ENCODE measurements at places on chromosomes 4 and X.

DNA sequence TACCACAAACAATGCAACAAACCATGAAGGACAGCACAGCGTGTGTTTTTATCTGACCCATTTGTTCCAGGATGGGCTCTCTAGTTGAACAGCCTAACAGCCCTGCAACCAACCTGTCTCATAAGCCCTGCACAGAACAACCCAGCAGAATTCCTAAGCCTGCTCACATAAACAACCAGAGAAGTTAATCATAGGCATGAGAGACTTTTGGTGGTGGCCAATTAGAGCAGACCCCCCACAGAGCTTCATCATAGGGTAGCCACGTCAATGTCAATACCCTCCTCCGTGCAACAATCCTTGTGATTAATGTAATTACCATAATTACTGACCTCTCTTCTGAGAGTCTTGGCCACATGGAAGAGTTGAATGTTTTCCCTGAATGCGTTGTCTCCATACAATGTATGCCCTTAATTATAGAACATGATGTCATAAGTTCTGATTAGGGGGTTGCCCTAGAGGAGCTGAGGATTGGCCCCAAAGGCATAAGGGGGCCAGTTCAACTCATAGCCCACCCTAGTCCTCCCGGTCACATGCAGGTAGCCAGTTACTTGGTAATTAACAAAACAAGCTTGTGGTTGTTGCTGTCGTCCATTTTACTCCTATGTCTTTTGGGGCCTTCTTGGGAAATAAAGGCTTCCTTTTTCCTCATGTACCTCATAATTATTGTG, 92.7 kb downstream of the SYNPO2 start:
- DNase-seq = peak; percentile 74

- no peak for DNase-seq
Measured at GRCh38 chr4:123580981-123581664, 184.5 kb downstream of the SPRY1 start.

DNA sequence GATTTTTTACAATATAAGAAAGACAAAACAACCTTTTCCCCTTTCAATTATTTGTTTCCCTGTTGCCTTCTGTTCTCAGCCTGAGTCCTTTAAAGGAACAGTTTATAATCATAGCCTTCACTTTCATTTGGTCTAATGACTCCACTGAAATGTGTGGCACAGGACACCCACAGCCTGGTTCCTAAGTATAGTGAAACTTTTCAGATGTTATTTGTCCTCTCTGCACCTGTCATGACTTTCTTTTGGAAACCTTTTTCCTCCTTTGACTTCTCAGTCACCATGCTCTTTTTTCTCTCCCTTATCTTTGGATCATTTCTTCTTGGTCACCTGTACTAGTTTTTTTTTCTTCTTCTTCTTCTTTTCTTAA, 237.8 kb upstream of the ANXA3 start:
- DNase-seq = no peak

DNA sequence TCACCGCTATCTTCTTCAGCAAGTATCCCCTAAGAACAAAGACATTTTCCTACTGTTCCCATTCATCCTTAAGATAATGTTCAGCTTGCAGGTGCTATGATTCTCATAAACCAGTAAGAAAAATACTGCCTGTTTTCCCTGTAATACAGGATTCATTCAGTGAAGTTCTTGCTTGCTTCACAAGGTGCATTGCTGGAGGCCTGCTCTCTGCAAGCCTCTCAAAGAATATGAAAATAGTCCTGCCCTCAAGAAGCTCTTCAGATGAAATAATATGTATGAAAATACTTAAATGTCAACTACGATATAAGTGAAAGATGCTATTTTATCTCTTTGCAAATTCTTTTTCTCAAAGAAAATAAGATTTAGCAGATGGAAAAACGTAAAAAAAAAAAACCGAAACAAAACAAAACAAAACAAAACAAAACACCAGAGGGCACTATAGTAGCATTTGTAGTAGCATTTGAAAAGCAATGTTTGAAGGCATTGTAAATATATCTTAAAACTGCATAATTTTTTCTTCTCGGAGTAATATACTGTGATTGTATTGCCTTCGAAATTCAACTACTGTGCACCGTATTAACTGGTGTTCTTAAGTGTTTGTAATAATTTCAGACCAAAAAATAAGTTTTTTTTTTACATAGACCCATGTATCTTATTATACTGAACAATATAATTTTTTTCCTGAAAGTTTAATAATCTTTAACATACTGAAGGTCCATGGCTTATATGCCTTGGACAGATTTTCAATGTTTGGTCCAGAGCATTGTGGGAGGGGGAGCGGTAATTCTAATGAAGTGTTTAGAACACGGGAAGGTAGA, 26.0 kb downstream of the ADH4 start:
- no peak for DNase-seq

GRCh38 chr4:130210864-130211263, 1114.9 kb downstream of the C4orf33 start:
- peak; percentile 28 for DNase-seq

DNA sequence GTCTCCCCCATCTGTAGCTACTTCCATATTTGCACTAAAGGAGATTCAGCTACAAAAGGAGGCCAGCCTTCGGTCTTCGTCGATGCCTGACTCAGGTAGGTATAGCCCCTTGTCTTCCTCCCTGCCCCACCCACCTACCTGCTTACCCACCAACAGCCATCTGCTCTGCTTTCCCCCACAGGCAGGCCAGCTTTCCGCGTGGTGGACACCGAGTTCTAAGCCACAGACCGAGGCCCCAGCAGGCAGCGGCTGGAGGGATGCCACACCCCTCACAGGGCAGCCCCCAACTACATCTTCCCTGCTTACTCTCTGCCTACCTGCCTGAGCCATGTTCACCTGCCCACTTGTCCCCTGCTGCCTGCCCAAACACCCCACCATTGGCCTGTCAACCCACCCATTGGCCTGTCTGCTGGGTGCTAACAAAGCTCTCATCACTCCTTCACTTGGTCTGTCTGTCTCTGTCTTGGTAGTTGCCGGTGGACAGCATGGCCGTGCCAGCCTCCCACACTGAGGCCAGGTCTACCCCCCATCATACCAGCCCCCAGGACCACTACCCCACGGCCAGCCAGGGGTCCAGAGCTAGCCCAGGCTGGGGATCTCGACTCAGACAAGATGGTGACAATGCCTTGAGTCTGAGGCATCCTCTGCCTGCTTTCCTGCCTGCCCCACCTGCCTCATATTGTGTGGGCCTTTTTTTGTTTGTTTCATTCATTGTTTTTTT, 4.1 kb upstream of the USP11 start:
- no peak for DNase-seq

GRCh38 chr4:47071901-47072341, 40.6 kb downstream of the GABRB1 start:
- no peak for DNase-seq

GRCh38 chr4:40720916-40721315, 28.8 kb upstream of the NSUN7 start:
- DNase-seq = no peak

DNA sequence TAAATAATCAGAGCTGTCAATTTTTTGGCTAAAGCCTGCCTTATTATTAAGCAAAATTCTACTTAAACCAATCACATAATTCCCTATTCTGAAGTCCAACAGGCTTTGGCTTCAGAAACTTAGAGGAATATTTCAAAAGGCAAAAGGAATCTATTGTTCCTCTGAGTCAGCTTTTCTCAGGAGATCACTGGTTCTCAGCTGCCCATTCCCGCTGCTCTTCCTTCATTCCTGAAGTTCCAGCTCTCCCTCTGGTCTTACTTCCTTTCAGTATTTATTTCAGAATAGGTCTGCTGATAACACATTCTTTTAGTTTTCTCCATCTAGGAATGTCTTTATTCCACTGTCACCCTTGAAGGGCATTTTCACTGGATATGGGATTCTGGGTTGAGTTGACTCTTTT, 133.7 kb downstream of the SOWAHB start:
- DNase-seq = no peak

DNA sequence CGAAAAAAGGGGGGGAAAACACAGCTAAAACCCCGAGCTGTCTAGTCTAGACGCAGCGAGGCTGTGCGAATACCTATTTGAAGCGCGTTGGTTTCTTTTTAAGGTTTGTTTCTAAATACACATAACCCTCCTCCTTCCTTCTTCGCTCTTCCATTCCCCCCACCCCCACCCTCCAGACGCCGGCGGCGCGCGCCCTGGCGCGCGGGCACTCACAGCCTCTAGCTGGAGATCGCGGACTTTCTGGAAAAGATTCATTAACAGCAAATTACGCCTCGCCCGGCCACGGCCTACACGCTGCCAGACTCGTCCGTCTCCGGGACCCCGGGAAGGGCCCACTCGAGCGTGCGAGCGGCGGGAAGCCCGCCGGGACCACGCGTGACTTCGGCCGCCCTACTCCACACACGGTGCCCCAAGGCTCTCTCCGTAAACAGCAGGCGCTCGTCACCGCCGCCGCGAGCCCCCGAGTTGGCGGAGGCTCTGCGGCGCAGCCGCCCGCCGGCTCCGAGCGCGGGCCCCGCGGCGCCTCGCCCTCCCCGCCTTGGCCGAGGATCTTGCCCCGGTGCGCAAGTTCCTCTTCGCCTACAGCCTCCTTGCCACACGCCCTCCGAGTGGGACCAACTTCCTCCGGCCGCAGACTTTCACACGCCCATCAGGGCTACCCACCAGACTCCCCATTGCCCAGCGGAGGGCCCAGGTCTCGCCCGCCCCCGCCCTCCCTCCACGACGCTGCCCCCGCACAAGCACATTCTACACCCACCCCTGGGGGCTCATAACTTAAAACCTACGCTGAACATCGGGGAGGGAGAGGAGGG, 2.0 kb downstream of the BCOR start:
- DNase-seq = no peak

- no peak for DNase-seq
Measured at GRCh38 chr4:89078300-89078699, 21.3 kb upstream of the FAM13A start.

DNA sequence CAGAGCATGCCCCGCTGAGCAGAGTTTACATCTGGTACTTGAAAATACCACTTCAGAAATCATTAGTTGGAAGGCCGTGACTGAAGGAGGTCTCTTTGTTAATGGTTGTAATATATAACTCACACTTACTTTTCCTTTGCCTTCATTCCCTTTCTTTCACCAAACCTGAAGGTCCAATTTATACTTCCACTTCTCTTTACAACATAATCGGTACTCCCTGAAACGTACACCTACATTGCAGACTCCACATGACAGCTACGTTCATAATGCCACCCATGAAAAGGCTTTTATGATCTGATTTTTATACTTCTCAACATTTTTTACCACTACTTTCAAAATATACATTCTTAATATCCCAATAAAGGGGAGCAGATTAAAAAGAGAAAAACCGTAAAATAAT, 298.7 kb downstream of the C4orf33 start:
- no peak for DNase-seq

GRCh38 chr4:85779165-85779564, 304.2 kb downstream of the ARHGAP24 start:
- DNase-seq = no peak

DNA sequence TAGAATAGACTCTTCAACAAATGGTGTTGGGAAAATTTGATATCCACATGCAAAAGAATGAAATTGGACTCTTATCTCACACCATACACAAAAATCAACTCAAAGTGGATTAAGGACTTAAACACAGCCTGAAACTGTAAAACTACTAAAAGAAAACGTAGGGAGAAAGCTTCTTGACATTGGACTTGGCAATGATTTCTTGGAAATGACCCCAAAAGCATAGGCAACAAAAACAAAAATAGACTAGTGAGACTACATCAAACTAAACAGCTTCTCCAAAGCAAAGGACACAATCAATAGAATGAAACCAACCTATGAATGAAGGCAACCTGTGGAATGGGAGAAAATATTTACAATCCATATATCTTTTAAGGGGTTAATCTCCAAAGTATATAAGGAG, 94.7 kb upstream of the INTU start:
- DNase-seq = no peak

DNA sequence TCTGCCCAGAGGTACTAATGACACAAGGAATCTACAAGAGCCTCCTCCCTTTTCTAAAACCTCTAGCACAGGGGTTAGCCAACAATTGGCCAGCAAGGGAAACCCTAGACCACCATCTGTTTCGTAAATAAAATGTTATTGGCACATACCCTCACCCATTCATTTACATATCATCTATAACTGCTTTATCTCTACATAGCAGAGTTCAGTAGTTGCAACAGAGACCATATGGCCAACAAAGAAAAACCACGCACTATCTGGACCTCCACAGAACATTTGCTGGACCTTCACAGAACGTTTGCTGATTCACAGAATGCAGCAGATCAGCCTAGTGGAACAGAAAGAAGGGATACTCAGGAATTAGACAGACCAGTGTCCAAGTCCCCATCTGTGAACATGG, 9.4 kb downstream of the SLC2A9 start:
- no peak for DNase-seq

- no peak for DNase-seq
Measured at GRCh38 chr4:6352031-6352692, 82.5 kb downstream of the WFS1 start.

DNA sequence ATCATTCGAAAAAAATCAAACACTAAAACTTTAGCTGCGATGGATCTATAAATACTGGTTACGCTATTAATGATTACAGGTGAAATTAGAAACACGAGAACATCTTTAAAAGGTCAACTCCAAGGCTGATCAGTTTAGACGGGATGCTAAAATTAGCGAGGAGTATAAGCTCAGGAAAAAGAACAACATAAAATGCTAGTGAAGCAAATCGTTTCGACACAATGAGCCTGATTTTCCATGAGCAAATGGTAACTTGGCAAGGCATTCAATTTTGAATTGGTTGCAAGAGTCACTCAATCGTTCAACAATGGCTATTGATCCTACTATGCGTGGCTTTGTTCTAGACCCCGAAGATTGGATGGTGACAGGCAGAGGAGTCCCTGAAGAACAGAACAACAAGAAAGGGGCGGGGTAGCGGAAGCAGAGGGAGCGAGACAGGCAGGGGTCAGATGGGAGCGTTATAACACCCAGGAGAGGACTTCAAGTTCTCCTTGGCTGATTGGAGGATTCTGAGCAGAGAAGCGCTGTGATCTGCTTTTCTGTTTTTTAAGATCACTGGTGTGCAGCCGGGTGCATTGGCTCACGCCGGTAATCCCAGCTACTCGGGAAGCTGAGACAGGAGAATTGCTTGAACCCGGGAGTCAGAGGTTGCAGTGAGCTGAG, 146.5 kb downstream of the RBM47 start:
- DNase-seq = no peak

GRCh38 chrX:73847100-73847499, 284.1 kb downstream of the CHIC1 start:
- no peak for DNase-seq

GRCh38 chr4:8373270-8373972, 67.1 kb downstream of the ACOX3 start:
- DNase-seq = no peak

- no peak for DNase-seq
Measured at GRCh38 chr4:74376888-74377483, 12.0 kb downstream of the EREG start.

GRCh38 chr4:4985036-4985435, 34.2 kb downstream of the CYTL1 start:
- no peak for DNase-seq

All from NCI-H748 treated with DMSO at 0.1 percent for 48 hours (cell line).